ENCODE measurements at places on chromosomes 5 and 9.

DNA sequence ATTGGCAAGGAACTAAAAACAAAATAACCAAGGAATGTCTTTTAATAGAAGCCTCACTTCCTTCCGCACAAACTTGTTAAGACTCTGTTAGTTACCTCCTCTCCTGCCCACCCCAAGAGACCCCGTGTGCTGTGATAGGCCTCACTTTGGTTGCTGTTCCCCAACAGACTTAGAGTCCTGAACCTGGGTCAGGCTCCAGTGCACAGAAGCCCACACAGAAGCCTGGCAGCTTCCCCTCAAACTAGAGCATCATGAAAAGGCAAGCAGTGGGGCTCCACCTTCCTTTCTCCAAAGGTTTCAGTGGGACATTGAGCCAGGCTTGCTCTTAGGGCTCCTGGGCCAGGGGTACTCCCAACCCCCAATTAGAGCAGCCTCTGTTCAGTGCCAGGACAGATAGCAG is 230.5 kb downstream of the ESM1 start:
- no peak for DNase-seq

GRCh38 chr5:96142786-96143434 is 181.3 kb upstream of the ELL2 start:
- DNase-seq = no peak

DNA sequence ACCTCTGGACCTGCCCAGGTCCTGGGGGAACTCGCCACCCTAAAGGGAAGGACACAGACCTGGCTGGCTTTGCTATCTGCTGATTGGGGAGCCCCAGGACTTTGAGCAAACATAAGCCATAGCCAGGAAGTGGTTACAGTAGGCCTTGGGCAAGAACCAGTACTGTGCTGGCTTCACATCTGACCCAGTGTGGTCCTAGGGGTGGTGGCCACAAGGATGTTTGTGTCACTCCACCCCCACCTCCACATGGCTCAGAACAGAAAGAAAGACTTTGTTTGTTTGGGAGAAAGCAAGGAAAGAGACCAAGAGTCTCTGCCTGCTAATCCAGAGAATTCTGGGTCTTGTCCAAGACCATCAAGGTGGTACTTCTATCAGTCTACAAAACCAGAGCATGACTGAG is 334.2 kb downstream of the SPOCK1 start:
- no peak for DNase-seq

GRCh38 chr9:30775236-30775635 is 1609.2 kb upstream of the ACO1 start:
- DNase-seq = no peak

GRCh38 chr9:16986556-16986955 is 116.1 kb upstream of the BNC2 start:
- no peak for DNase-seq

DNA sequence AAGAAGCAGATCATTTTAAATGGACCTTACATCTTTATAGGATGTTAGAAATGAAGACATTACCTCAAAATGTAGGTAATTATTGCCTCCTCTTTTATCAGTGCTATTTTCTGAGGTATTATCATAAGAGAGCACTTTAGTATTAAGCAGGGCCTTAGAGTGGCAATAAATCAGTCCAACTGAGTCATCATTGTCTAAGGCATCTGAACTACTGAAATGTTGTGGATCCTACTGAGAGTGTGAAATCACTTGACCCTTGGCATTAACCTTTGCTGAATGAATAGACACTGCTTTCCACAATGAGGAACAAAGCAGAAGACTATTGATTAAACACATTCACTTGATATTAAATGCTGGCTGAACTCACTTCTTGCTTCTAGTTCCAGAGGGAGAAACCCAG is 224.6 kb upstream of the ARRDC3 start:
- DNase-seq = no peak

- DNase-seq = no peak
Measured at GRCh38 chr9:119291554-119291953, 77.7 kb downstream of the BRINP1 start.

GRCh38 chr9:2390028-2390427 is 231.6 kb upstream of the VLDLR start:
- no peak for DNase-seq

DNA sequence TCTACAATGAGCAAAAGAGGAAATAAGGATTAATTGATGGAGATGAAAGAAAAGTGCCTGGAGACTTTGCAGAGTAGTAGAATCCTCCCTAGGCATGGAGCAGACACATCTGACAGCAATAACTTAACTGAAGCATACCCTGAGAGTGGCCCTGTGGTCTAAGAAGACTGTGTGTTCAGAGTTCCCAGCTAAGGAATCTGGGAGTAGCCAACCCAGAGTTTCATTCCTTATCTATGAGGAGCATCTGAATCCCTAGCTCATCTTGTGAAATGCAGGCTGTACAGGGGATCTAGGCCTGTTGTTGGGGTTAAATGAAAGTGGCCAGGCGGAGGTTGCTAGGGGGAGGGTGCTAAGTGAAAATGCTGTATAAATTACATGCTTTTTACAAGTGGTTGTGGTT is 233.1 kb upstream of the FBXL7 start:
- no peak for DNase-seq

DNA sequence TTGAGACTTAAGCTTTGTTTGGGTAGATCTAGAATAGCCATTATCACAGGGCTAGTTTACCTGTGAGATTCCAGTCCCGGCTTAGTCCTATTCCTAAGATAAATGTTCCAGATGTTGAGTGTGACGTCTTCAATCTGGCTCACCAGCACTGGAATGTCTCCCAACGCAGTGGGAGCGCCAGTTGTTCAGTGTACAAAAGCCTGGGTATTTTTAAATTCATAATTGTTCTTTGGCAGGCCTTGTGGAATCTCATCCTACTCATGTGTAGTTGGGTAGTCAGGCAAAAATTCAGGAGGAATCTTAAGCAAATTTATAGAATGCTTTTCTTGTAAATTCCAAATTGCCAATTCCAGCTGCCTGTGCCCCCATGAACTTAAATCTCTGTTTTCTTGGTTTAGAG is 272.6 kb upstream of the KCNN2 start:
- no peak for DNase-seq
